A549 treated with GW870086 at 1 μM for 4 hours (cell line): ENCODE measurements at places on chromosomes 2 and 18. TPM values are rescaled to one million over a fixed set of nuclear protein-coding genes. Genes with fewer than 3 reads are reported as not detected.

The STEAP3 gene
- total RNA-seq: 52.3 to 66.5 TPM (median 62.4 TPM) in 5 replicates

The NPPC gene
- total RNA-seq: 0.35 to 0.64 TPM (median 0.43 TPM) in 4 of 5 replicates, not detected in the other

The SMAD2 gene
- 54.4 to 65.5 TPM (median 62.5 TPM) in 5 replicates for total RNA-seq

The RAB17 gene
- 0.16 to 0.71 TPM (median 0.34 TPM) in 5 replicates for total RNA-seq

The ABHD1 gene
- 0.98 to 2.3 TPM (median 1.5 TPM) in 5 replicates for total RNA-seq

The TUBB8B gene
- not detected in 5 replicates for total RNA-seq

The SLC19A3 gene
- 1.6 to 2.6 TPM (median 2.3 TPM) in 5 replicates for total RNA-seq

The EPAS1 gene
- 104 to 144 TPM (median 125 TPM) in 5 replicates for total RNA-seq

The SERPINB12 gene
- total RNA-seq: not detected in 5 replicates

The COBLL1 gene
- 3.9 to 5.8 TPM (median 4.6 TPM) in 5 replicates for total RNA-seq

The PTPRN gene
- 0.95 to 1.9 TPM (median 1.5 TPM) in 5 replicates for total RNA-seq

The REG1A gene
- not detected in 5 replicates for total RNA-seq

The MTHFD2 gene
- total RNA-seq: 150 to 157 TPM (median 153 TPM) in 5 replicates

The IMPACT gene
- 11.5 to 14.1 TPM (median 13.2 TPM) in 5 replicates for total RNA-seq

The IL36G gene
- 0.13 TPM in 1 of 5 replicates, not detected in the others for total RNA-seq

The BOK gene
- total RNA-seq: 23.4 to 34.1 TPM (median 33.3 TPM) in 5 replicates

The HRH4 gene
- total RNA-seq: not detected in 5 replicates

The CCDC178 gene
- total RNA-seq: not detected in 5 replicates

The TMEM18 gene
- total RNA-seq: 36.1 to 46.1 TPM (median 44.8 TPM) in 5 replicates

The CNDP1 gene
- not detected in 5 replicates for total RNA-seq
